Upper lobe of right lung (tissue), 1 donor: ENCODE measurements at places on chromosomes 5 and 9. TPM values are rescaled to one million over a fixed set of nuclear protein-coding genes. Genes with fewer than 3 reads are reported as not detected.

Gene PROP1
- total RNA-seq = not detected

Gene CD180
- total RNA-seq = 3.0 TPM

Gene HAVCR1
- total RNA-seq = not detected

Gene SH3GL2
- 3.2 TPM for total RNA-seq

Gene CRHBP
- 0.26 TPM for total RNA-seq

Gene PCDHGA3
- 1.7 TPM for total RNA-seq

DNA sequence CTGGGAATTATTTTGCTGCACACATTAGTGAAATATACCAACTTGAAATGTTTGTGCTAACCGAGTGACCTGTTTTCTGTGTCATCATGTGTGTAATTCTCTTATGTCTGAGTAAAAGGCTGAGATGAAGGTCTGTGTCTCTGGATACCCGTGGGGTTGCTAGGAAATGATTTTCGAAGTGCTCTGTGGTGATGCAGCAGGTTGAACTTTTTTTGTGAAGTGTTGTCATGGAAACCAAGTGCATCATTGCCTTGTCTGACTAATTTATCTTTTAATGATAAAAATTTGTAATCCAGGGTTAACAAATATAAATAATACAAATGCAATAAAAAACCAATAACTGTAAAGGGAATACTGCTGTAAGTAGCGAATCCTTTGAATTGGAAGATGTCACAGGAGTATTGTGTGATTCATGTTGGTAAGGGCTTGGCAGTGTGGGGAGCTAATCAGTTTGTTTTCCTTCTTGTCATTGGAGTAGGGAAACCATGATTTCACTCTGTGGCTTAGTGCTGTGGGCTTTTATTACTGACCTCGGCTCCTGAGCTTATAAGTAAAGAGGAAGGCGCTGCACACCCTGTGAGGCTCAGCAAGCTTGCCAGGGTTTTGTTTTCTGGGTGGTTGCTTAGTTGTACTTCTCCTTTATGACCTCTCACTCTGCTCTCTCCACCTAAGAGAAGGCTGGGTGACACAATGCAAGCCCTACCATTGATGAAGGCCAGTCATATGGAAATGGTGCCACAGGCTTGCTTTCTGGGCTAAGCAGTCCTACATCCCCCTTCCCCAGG lies 22.3 kb downstream of the PDE8B start:
- DNase-seq = no peak

- no peak for DNase-seq
Measured at GRCh38 chr5:163387589-163388343, 49.6 kb upstream of the CCNG1 start.

DNA sequence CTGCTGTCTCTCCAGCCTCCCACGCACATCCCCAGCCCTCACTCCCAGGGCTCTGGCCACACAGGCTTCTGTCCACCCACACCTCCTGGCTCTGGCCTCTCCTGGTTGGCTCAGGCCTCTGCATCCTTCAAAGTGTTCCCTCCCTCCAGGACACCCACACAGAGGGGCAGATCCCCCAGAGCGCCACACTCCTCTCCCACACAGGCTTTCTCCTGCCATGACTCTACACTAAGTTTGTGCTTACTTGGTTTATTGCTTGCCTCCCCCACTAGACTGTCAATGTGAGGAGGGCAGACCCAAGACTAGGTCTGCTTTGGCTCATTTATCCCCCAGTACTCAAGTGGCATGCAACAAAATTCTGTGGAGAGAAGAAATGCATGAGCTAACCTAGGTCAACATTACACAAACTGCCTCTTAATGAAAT lies 67.0 kb upstream of the SPOCK1 start:
- DNase-seq = no peak

GRCh38 chr5:17991775-17992174 lies 357.5 kb downstream of the TAF11L14 start:
- DNase-seq = no peak

- no peak for DNase-seq
Measured at GRCh38 chr5:52997424-52997823, 8.3 kb downstream of the ITGA2 start.

DNA sequence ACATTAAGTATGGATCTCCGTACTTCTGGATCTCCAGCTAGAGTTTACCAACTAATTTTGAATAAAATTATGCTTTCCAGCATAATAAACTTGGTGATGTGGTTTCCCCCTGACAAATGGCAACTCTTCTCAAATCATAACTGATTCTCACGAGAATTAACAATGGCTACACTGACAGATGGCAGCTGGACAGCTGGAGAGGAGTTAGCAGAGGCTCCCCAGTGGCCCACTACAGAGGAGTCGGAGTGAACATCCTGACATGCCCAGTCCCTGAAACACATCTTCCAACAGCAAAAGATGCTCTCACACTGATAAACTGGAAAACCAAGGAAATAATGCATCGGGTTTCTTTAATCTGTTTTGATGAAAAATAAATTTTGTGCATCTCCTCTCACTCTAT lies 239.6 kb downstream of the MAN2A1 start:
- DNase-seq = no peak

GRCh38 chr9:33133186-33133585 lies 34.0 kb downstream of the B4GALT1 start:
- DNase-seq = no peak

GRCh38 chr5:112738191-112738560 lies 491 bp downstream of the APC start:
- DNase-seq = no peak

- no peak for DNase-seq
Measured at GRCh38 chr9:77765781-77766259, 117.7 kb upstream of the GNA14 start.

DNA sequence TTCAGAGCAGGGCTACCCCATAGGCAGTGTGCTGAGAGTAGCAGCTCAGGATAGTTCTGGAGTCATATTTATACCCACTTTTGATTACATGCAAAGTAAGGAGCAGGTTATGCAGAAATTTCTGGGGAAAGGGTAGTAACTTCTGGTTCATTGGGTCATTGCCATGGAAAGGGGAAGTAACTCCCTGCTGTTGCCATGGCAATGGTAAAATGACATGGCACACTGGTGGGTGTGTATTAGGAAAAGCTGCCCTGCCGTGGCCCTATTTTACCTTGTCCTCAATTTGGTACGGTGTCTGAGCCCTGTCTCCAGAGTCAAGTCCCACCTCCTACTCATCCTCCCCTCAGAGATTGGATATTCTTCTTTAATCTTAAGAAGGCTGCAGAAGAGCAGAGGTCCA lies 526.7 kb upstream of the TYRP1 start:
- no peak for DNase-seq

DNA sequence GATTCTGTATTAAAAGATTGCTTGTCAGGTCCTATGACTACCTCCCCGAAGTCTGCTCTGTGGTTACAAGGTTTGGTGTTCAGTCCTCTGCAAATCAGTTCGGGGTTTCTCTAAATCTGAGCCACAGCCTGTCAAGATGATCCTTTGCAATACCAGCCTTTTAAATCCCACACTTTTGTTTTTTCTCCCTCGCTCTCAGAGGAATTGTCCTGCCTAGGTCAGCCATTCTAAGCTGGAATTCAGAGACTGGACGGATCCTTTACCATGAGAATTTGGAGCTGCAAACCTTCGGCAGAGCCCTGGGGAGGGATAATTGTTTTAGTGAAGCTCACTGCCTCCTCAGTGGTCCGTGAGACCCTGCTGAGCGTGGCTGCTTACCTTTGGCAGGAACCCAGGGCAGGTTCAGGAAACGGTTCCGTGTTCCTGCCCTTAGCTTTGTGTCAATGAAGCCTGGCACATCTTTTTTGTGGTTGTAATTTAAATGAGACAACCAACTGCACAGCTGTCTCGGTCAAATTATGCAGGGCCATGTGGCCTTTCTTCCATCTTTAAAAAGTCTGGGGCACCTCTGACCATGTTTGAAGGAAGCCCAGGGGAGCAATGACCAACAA lies 47.2 kb downstream of the EBF1 start:
- DNase-seq = no peak

GRCh38 chr5:104080646-104081175 lies 518.1 kb upstream of the NUDT12 start:
- DNase-seq = no peak
